ENCODE measurements at places on chromosomes 11 and 22.

DNA sequence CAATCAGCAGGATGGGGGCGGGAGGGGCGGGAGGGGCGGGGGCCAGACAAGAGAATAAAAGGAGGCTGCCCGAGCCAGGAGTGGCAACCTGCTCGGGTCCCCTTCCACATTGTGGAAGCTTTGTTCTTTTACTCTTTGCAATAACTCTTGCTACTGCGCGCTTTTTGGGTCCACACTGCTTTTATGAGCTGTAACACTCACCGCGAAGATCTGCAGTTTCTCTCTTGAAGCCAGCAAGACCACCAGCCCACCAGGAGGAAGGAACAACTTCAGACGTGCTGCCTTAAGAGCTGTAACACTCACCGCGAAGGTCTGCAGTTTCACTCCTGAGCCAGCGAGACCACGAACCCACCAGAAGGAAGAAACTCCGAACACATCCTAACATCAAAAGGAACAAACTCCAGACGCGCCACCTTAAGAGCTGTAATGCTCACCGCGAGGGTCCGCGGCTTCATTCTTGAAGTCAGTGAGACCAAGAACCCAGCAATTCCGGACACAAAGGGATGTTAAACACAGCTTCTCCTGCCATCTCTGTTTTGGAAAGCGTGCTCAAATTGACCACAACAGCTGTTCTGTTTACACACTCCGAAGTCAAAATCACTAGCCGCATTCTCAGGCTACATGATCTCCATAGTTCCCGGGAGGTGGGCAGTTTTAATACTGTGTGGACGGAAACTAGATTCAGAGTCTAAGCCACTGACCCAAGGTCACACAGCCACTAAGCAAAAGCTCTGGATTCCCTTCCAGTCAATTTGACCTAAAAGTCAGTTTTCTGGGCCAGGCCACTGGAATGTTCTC is 11.9 kb downstream of the PLAAT2 start:
- peak; percentile 63 for DNase-seq

GRCh38 chr22:19146215-19146968 is 1.9 kb upstream of the ESS2 start:
- DNase-seq, result no peak

GRCh38 chr11:134481135-134481534 is 69.1 kb upstream of the B3GAT1 start:
- no peak for DNase-seq

DNA sequence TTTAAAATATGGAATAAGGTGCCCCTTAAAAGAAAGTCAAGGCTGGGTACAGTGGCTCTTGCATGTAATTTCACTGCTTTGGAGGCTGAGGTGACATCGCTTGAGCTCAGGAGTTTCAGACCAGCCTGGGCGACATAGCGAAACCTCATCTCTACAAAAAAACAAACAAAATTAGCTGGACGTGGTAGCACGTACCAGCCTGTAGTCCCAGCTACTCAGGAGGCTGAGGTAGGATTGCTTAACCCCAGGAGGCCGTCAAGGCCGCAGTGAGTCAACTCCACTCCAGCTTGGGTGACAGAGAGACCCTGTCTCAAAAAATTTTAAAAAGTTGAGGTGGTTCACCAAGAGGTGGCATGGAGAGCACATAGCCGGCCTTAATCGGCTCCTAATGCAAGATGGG is 17.7 kb upstream of the ADORA2A start:
- no peak for DNase-seq

DNA sequence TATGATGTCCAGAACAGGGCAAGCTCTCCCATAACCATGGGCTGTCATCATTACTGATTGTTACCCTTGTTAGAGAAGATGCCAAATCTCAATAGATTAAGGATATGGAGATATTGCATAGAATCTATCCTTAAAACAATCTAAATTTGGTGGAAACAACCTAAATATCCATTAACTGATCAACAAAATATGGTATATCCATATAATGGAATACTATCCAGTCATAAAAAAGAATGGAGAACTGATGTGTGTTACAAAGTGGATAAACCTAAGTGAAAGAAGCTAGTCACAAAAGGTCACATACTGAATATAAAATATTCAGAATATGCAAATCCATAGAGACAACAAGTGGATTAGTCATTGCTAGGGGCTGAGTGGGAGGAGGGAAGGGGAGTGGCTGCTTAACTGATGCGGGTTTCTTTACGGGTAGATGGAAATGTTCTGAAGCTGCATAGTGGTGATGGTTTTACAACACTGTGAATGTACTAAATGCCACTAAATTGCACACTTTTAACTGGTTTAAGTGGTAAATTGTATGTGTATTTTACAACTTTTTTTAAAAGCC is 36.1 kb upstream of the SMCO4 start:
- no peak for DNase-seq

GRCh38 chr11:89495951-89496350 is 4.8 kb upstream of the NOX4 start:
- no peak for DNase-seq

DNA sequence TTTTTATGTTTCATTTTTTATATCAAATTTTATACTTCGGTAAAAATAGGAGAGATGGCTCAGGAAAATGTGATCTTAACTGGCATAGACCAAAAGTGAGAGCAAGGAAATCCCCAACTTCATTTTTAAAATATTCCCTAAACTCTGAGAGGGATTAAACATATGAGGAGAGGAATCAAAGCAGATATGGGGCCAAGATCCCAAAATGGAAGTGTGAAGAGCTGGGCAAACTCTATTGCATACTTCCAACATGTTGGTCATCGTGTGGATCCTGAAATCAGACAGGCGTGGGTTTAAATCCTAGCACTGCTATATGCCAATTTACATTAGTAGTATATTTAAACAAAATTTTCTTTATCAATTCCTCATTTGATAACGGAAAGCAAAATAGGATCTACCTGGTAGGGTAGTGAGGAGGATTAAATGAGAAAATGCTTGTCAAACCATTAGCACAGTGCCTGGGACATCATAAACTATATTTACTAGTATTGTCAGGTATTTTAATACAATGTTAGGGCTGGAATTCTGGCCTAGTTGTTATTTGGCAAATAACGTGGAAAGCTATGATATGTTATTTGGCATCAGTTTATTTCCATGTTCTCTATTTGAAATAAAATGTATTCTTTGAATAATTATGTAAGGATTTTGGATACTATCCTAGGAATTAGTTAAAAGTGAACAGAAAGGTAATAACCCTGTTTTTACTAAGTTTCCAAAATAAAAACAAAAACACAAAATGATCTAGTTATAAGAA is 392.8 kb upstream of the CCDC90B start:
- DNase-seq, result no peak

- no peak for DNase-seq
Observed at GRCh38 chr11:60930394-60930793, 6.1 kb downstream of the TMEM132A start.

DNA sequence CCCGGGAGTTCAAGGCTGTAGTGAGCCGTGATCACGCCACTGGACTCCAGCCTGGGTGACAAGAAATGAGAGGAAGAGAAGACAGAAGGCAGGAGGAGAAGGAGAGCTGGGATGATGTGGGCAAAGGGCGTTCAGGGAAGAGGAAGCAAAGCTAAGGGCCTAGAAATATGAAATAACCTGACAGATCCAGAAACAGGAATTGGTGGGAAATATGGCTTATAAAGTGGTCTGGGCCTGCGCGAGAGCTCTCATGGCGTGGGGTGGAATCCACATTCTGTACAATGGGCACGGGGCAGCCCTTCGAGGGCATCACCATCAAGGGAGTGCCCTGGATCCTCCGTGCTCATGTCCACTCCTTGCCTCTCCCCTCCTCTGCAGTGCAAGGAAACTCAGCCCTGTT is 46.8 kb upstream of the RASSF10 start:
- DNase-seq, result no peak

DNA sequence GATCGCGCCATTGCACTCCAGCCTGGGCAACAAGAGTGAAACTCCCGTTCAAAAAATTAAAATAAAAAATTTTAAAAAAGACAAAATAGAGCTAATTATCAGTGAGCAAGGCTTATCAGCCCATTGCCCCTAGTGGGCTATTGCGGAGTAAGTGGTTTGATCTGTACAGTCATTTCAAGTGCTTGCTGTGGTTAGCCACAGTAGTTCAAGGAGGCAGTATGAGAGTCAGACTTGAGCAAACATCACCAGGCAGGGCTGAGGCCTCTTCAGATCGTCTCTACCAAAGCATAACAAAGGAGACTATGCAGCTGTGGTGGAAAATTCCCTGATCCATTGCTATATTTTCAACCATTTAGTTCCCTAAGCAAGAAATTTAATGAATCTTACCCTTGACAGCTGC is 4.3 kb upstream of the SBF2 start:
- peak; percentile 69 for DNase-seq

DNA sequence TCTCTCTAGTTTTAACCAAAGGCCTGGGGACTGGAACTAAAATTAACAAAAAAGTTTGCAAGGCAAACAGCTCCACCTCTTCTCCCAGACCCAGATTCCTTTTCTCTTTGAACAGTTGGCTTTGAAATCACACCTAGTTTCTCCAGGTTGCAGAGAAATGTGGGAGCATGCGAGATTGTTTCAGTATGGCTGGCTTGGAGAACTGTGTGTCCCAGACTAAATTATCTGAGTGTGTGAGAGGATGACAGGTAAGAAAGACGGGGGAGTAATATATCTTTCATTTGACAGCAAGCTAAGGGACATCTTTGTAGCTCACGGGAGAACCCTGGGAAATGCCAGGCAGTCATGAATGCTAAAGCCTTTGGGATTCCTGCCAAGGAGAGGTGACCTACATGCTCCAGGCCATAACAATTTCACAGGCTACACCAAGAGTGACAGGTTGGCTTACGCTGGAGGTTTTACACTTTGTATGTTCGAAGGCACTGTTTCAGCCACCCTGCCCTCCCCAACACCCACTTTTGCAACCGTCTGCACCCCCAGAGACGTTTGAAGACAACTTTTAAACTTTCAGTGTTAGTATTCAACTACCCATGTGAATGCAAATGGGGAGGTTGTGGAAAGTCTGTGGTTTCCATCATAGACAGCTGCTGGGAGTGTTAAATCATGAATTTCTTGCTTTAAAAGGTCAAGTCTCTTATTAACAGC is 109.3 kb upstream of the SNX19 start:
- DNase-seq, result no peak

DNA sequence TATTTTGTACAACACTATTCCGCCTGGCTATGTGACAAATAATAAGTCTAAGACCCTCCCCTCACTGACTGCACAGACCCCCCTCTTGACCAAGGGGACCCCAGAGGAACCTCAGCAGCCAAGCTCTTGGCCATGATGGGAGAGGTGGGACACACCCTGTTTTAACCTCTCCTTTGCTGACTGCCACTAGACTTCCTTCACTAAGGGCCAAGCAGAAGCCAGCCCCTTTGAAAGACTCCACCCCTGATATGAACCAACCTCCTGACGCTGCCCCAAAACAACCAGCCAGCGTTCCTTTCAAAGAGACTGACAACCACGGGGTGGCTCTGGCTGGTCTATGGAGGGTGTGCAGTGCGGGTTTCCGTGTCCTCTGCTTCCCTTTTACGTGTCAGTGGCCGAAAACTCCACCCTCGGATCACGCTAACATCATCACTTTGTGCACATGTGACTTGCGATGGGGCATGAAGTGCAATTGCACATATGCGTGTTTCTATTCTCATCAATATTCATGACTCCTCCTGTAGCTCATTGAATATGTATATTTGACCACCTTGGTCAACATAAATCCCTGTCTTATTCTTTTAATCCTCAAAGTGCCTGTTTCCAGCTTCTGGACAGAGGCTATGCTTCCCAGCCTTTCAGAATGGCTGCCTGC is 643.9 kb downstream of the TBC1D22A start:
- DNase-seq, result no peak

- DNase-seq, result no peak
Observed at GRCh38 chr22:30129636-30130035, 49.4 kb downstream of the HORMAD2 start.

GRCh38 chr11:94279996-94280395 is 24.4 kb upstream of the IZUMO1R start:
- no peak for DNase-seq

DNA sequence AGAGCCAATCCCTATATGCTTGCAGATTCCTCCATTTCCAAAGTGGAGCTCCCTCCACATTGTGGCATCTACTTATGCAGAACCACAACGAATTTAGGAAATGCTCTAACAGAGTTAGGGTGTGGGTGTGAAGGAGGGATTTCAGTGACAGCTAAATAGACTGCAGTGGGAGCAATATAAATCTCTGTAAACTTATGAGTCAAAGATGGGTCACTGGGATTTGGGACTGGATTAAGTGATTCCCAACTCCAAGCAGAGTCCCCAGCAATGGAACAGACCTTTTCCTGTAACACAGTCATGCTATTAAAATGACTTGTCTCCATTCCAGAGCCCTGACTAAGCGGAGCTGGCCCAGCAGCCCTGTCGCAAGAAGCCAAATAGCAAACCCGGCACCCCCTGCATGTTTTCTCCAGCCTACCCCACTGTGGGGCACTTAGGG is 36.6 kb downstream of the RPL27A start:
- no peak for DNase-seq

DNA sequence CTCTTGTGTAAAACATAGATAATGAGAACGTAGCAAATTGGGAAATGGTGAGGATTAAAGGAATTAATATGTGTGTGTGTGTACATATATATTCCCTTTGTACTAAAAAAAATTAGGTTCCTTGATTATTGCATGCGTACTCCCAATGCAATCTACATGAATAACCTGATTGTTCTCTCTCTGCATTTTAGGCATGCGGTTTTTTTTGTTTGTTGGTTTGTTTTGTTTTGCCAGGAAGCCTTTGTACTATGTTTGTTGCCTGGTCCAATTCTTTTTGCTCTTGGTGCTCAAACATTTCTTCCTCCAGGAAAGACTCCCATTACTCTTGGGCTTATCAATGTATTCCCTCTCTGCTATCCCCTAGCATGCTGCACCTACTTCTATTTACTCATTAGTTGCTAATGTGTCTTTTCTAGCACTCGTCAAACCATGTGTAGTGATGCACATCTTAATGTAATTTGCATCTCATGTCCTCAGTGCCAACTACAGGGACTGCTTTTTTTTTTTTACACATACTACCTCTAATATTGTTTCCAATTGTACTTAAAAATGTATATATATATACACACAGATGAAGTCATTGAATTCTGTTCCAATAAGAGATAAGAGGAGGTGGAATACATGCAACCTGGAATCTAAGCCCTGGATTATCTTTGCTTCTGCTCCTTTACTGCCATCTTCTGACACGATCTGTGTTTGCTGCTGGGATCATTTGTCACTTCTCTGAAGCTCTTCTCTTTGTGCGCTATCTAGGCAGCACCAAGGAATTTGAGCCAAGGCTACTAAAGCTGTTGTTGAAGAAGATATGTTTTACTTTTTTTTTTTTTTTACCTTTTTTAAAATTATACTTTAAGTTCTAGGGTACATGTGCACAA is 197.2 kb upstream of the ANO3 start:
- no peak for DNase-seq

GRCh38 chr22:23984430-23984829 is 4.5 kb downstream of the GSTT2 start:
- DNase-seq, result no peak

Data from CD4-positive, alpha-beta T cell treated with Interleukin-17A for 1 hour (primary cell).